ENCODE measurements at places on chromosomes 4 and X.
A peak's percentile ranks its signal among the peaks of the same experiment; 100 is the strongest.

GRCh38 chr4:40630335-40631021 lies 814 bp upstream of the RBM47 start:
- DNase-seq = no peak

GRCh38 chrX:16971694-16972093 lies 25.2 kb downstream of the REPS2 start:
- DNase-seq = no peak

GRCh38 chr4:143234153-143234552 lies 49.4 kb downstream of the USP38 start:
- DNase-seq = no peak

- no peak for DNase-seq
Measured at GRCh38 chr4:149784018-149784417, 31.6 kb downstream of the IQCM start.

- DNase-seq = peak; percentile 61
Measured at GRCh38 chrX:107718156-107718621, 57.4 kb downstream of the TSC22D3 start.

DNA sequence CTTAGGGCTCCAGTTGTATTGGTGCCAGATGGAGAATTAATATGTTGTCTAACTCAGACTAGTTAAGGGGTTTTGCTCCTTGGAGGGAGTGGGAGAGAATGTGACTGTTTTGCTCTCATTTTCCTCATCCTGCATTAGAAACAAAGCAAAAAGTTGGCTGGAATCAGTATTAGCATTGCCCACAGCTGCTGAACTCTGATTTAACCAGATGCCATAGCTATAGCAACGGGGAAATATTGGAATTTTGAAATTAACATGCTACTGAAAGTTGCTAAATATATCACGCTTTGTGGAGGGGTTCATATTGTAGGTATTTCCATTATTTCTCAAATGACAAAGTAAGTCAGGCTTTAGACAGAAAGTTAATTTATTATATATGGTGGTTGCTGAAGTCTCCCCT lies 66.7 kb upstream of the EOLA2 start:
- no peak for DNase-seq

GRCh38 chrX:24305905-24306304 lies 8.0 kb downstream of the SUPT20HL2 start:
- no peak for DNase-seq

- DNase-seq = no peak
Measured at GRCh38 chr4:14695095-14695845, 307.0 kb upstream of the CPEB2 start.

DNA sequence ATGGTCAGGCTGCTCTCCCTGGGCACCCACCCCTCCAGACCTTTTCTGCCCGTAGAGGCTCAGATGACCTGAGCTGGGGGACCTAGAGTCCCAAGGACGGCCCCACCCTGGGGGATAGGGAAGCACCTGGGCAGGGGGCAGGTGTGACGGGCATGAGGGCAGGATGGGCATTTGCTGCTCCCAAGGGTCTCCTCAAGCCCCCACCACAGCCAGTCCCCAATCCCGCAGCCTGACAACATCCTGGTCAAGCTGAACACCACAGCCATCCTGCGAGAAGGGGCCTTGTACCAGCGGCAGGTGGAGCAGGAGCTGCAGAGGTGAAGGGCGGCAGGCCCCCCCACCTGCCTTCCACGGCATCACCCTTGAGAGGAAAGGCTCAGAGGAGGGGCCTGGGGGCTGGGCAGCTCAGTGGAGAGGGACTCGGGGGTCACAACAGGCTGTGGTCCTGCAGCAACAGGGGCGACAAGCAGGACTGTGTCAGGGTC lies 17.8 kb upstream of the RNF4 start:
- no peak for DNase-seq

GRCh38 chr4:138241281-138242075 lies 671 bp downstream of the SLC7A11 start:
- DNase-seq = no peak

DNA sequence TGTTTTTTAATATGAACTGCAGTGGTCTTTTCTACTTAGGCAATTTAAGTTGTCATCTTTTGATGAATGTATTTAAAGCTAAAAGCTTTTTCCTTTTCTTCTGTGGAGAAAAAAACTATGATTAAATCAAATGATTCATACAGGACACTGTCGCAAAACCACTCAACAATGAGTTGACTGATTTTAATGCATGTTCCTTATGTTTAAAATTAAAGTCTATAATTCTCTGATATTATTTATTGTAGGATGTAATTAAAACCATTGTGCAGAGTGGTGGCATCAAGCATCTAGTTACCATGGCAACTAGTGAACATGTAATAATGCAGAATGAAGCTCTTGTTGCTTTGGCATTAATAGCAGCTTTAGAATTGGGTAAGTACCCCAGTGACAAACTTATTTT lies 172.5 kb downstream of the RAP1GDS1 start:
- no peak for DNase-seq

- no peak for DNase-seq
Measured at GRCh38 chr4:107380836-107381438, 339.1 kb downstream of the PAPSS1 start.

- no peak for DNase-seq
Measured at GRCh38 chrX:23394421-23394820, 59.8 kb downstream of the PTCHD1 start.

DNA sequence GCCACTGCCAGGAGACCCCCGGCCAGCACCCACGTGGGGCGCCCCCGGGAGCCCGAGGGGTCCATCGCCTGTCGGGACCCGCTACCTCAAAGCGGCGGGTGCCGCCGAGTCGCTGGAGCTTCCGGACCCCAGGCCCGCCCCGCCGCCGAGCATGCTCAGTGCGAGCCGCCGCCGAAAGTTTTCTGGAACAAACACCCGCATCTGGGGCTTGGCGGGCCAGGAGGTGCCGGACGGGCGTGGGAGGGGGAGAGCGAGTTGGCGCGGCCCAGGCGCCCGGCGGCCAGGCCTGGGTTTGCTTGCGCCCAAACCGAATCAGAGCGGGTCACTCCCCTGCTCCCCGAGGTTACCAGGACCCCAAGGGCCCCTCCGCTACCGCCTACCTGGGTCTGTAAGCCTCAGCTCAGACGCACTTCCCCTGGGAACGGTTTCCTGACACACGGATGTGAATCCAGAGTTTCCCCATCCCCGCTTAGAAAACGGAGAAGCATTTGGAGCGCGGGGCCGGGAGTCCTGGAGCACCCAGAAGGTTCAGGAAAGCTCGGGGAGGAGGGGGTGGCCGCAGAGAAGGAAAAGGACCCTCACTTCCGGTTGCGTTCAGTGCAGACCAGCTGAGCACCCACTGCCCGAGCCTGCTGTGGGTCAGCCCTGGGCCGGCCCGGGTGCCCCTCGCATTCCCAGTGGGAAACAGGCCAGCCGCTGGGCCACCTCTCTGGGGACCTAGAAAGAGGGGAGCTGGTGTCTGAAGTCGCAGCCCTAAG lies at the start of gene EVC2:
Gene EVC2 (minus strand): TSS at position 111 of the 758 bp plus-strand sequence. CDS start 46 bp downstream, at position 65.
- peak; percentile 51 for DNase-seq

- DNase-seq = peak; percentile 26
Measured at GRCh38 chrX:17737986-17738713, 857 bp downstream of the SCML1 start.

- DNase-seq = peak; percentile 15
Measured at GRCh38 chr4:61201961-61202637, 2.0 kb downstream of the ADGRL3 start.

- DNase-seq = no peak
Measured at GRCh38 chr4:181971973-181972372, 271.2 kb upstream of the TENM3 start.

DNA sequence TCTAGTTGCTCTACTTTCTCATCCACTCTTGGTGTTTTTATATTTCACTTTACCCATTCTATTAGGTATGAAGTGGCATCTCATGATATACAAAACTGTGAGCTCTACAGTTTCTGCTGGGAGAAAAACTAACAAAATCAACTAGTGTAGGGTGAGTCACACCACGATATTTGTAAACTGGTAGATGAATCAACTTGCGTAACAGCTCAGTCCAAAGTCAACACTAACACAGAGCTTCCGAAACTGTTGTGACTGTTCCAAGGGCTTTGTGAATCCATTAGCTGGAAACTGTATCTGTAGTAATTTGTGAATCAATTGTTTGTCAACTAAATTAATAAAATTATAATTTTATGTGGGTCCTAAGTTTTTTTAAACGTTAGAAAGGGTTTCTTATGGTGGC lies 119.8 kb upstream of the TSPAN5 start:
- DNase-seq = no peak

- peak; percentile 70 for DNase-seq
Measured at GRCh38 chrX:104136241-104137019, 20.4 kb downstream of the SLC25A53 start.

DNA sequence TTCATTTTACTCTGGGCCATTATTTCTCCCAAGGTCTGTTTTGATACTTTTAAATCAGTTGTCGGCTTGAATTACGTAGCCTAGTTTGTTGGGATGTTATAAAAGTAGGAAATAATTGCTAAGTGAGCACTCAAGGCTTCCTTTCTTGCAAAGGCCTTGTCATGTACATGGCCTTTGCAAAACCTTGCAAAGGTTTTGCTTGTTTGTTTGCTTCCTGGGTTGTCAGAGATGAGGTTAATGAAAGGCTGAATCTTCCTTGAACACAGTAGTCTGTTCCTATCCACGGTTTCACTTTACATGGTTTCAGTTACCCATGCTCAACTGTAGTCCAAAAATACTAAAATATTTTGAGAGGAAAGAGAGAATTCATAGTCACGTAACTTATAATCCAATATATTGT lies 113.5 kb downstream of the NAA11 start:
- no peak for DNase-seq

- no peak for DNase-seq
Measured at GRCh38 chr4:121189326-121190215, 25.4 kb upstream of the TNIP3 start.

DNA sequence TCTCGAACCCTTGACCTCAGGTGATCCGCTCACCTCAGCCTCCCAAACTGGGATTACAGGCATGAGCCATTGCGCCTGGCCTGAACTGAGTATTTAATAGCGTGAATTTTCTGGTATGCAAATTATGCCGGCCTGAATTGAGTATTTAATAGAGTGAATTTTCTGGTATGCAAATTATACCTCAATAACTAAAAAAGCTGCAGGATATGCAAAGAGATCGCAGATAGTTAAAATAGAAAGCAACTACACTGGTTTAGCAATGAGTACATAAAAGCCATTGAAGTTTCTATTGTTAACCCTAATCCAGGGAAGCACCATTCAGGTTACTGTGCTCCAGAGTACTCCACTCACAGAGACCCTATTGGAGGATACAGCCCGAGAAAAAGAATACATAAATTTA lies 22.8 kb downstream of the FBXW7 start:
- no peak for DNase-seq
